ENCODE measurements at places on chromosomes 1 and 21.

- DNase-seq: no peak
Observed at GRCh38 chr1:43821471-43821870, 112.1 kb upstream of the ARTN start.

DNA sequence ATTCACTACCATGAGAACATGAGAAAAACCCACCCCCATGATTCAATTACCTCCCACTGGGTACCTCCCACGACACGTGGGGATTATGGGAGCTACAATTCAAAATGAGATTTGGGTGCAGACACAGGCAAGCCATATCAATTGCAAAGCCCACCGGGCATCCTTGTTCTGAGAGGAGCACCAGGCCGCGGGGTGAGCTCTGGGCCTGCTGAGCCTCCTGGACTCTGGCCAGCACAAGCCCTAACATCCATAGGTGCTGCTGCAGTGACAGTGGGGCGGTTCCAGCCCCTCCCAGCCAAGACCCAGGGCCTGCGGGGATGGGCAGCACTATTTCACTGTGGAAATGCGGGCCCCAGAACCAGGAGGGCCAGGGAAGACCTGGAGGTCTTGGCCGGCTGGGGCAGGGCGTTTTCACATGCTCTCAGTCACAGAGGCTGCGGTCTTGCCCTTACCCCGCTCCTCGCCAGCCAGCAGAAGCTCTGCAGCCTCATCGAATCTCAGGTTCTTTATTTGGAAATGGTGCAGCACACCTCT, 103.8 kb downstream of the PCBP3 start:
- DNase-seq: no peak

DNA sequence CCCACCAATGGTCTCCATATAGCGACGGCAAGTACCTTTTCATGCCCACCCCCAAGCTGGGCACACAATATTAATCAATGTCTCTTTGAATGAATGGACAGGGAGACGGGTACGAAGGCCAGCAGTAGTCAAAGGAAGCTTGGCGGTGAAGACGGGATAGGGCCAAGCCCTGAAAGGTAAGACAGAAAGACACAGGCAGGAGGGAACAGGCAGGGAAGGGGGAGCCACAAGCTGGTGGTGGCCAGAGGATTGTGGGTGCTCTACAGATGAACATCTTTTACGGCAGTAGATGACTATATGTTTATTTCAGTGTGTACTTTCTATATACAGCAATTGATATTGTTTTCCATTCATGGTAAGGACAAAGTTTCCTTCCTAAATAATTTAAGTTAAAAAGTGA, 16.3 kb downstream of the CAPZB start:
- DNase-seq: no peak

- DNase-seq: no peak
Observed at GRCh38 chr1:7229186-7229585, 443.9 kb downstream of the CAMTA1 start.

DNA sequence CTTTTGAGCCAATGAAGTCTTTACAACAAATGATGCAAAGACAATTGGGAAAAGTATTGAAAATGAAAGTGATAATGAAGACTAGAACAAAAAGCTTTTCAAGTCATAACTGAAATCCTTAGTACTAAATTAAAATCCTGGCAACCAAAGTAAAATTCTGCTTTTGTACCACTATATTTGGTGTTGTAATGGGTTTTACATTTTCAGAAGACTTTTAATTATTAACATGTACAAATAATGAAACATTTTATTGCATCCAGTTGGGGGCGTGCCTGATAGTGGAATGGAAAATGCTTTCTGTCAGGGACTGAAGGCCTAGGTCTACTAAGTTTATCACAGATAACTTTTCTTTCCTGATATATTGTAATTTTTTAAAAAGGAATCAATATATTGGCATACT, 89.4 kb downstream of the SDCCAG8 start:
- no peak for DNase-seq
